ENCODE measurements at places on chromosomes 6 and 20.
A peak's percentile ranks its signal among the peaks of the same experiment; 100 is the strongest.

- no peak for DNase-seq
Observed at GRCh38 chr6:32602383-32602782, 12.7 kb upstream of the HLA-DRB1 start.

- DNase-seq, result no peak
Observed at GRCh38 chr6:81362246-81362645, 390.2 kb downstream of the TENT5A start.

- no peak for DNase-seq
Observed at GRCh38 chr20:17696287-17696686, 3.5 kb upstream of the BANF2 start.

GRCh38 chr20:58554541-58554940 is 39.3 kb upstream of the APCDD1L start:
- DNase-seq, result no peak

GRCh38 chr6:167154895-167155294 is 2.9 kb downstream of the GPR31 start:
- DNase-seq, result no peak

- DNase-seq, result no peak
Observed at GRCh38 chr20:49386848-49387580, 95.5 kb downstream of the KCNB1 start.

DNA sequence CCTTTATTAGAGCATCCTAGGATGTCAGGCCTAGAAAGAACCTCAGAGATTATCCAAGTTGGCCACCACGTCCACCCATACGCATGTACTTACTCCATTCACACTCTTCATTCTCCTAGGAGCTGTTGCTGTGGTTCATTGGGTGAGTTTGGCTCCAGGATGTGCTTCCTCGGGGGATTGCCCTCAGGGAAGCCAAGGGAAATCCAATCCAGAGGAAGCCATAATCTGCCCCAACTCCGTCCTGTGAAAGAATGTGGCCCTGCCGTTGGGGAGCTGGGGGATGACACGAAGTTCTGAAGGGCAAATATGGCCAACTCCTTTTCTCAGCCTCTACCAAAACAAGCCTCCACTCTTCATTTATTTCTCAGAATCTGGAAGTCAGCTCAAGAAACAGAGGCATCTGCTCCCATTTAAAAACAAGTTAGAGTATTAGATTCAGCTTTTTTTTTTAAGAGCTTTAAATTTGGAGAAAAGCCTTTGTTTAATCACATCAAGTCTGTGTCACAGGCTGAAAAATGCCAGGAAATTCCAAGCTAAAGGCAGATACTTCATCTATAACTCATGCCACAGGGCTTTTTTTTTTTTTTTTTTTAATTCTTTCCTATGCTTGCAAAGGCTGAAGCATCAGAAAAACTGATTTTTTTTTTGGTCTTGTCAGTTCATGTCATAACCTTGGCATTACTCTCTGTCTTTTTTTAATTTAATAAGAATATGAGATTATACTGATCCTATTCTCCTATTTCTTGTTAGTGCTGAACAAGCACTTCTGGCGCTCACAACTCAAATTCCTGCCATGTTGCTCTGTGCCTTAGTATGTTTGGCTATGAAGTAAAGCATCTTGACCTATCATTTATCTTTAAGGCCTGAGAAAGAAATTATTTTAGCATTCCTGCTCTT is 480.9 kb upstream of the MARCKS start:
- DNase-seq, result no peak

GRCh38 chr6:137749696-137750211 is 117.3 kb upstream of the TNFAIP3 start:
- no peak for DNase-seq

- no peak for DNase-seq
Observed at GRCh38 chr20:50193199-50193835, 2.7 kb downstream of the CEBPB start.

GRCh38 chr20:47875297-47876025 is 90.2 kb upstream of the SULF2 start:
- no peak for DNase-seq

GRCh38 chr6:25579902-25580495 is 72.0 kb upstream of the SCGN start:
- no peak for DNase-seq

DNA sequence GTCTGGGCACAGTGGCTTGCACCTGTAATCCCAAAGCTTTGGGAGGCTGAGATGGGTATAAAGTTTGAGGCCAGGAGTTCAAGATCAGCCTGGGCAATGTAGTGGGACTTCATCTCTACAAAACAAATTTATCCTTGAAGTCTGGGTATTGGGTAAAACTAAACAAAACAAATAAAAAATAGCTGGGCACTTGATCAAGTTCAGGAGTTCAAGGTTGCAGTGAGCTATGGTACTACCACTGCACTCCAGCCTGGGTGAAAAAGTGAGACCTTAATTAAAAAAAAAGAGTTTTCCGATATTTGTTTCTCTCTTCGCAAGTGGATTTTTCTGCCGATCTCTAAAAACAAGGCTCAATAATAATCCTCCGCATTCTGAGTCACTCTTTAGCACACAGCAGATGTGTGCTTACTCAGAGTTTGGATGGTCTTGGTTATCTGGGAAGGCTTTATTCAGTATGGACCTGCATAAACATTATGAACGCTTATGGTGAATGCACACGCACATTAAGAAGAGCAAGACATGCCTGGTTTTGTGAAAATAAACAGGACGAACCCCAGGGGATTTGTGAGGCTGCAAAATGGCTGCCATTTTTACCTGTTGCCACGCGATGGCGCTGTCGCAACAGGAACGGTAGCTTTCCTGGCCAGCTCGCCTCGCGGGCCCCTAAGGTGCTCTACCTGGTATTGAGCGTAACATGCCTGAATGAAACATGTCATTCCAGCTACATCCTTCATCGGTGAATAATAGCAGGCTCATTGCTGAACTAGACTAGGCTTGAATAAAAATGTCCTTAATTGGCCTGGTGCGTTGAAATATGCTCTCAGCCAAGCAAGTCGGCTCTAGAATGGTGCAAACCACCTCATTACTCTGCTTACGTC is 6.0 kb downstream of the OPN5 start:
- DNase-seq, result no peak

- DNase-seq, result no peak
Observed at GRCh38 chr6:56767892-56768531, 125.3 kb upstream of the DST start.

DNA sequence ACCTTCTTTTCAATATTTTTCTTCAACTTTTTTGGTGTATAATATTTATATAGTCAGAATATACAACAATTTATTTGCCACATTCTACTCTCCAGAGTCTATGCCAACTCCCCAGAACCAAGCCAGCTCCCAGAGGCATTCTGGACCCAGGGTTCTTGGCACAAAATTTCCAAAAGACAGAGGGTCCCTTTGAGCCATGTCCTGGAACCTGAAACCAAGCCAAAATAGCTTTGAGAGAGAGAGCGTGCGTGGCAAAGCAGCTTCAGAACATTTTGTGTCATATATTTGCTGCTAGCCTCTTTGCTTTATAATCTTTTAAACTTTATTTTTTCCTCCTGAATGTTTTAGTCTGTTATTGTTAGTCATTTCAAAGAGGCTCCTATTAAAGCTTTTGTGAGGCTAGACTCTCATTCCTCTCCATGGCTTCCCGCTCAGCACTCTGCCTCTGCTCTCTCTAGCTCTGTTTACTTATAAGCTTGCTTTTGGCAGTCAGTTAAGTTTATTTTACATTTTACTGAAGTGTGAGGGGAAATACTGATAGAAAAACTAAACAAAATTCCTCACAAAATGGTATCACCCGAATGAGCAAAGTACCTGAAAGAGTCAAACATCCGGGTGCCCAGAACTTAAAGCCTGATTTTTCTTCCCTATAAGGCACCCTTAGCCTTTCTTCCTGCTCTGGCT is 605.1 kb upstream of the ID4 start:
- DNase-seq, result no peak

DNA sequence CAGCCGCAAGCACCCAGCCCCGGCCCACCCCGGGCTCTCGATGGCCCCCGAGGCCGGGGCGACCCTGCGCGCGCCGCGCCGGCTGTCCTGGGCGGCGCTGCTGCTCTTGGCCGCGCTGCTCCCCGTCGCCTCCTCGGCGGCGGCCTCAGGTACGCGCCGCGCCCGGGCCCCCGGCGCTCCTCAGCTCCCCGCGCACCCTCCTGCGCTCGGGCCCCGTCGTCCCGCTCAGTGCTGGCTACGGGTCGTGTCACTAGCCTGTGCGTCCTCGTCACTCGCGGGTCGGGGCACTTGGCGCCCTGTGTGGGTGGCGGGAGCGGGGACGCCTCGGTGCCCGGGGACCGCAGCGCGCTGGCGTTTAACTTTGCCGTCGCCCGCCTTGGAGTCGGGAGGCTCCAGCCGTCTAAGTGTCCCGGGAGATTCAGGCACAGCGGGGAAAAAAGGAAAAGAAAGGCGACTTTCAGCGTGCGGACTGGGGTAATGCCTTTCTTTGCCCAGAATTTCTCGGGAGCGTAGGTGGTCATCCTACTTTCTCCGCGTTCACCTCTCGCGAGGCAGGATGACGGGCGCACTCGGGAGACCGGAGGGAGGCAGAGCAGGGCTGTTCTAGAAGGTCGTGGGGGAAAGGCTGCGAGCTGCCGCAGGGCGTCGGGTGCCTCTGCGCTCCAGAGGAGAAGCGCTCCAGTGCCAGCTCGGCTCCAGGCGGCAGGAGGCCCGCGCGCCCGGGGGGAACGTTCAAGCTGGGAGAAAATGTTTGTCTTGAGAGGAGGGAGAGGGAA is 545 bp downstream of the FNDC1 start:
- peak; percentile 17 for DNase-seq

DNA sequence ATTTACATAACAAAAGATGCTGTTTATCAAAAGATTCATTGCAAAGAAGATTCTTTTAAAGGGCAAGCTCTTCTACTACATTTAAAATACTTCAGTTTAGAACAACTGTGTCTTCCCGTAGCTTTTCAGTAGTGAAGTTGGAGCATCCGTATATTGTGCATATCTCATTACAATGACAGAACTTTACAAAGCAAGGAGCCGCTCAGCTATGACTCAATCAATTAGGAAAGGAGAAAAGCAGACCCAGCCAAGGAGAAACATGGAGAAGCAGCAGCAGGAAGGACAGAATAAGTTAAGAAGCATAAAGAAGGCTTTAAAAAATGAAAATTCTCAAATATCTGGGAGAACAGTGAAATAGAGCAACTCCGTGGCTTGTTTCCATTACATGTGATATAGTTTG is 132.6 kb upstream of the SMLR1 start:
- DNase-seq, result no peak

GRCh38 chr6:135286962-135287538 is 105.9 kb downstream of the MYB start:
- no peak for DNase-seq

DNA sequence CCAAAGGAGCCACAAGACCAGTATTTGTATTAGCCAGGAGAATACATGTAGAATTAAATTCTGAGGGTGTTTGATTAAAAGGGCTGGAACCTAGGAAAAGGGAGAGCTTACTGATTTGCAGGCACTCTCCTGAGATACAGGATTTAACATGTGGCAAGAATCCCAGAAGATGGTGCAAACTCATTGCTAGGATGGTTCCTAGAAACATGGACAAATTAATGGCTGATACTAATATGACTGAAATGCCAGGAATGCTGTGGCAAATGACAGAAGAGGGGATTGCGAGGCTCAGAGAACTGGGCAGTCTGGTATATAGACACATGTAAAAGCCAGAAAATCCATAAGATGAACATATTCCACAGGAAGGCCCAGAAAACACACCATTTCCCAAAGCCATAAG is 118.1 kb downstream of the RWDD2A start:
- DNase-seq, result no peak

GRCh38 chr6:36720251-36721141 is 22.9 kb downstream of the RAB44 start:
- no peak for DNase-seq

DNA sequence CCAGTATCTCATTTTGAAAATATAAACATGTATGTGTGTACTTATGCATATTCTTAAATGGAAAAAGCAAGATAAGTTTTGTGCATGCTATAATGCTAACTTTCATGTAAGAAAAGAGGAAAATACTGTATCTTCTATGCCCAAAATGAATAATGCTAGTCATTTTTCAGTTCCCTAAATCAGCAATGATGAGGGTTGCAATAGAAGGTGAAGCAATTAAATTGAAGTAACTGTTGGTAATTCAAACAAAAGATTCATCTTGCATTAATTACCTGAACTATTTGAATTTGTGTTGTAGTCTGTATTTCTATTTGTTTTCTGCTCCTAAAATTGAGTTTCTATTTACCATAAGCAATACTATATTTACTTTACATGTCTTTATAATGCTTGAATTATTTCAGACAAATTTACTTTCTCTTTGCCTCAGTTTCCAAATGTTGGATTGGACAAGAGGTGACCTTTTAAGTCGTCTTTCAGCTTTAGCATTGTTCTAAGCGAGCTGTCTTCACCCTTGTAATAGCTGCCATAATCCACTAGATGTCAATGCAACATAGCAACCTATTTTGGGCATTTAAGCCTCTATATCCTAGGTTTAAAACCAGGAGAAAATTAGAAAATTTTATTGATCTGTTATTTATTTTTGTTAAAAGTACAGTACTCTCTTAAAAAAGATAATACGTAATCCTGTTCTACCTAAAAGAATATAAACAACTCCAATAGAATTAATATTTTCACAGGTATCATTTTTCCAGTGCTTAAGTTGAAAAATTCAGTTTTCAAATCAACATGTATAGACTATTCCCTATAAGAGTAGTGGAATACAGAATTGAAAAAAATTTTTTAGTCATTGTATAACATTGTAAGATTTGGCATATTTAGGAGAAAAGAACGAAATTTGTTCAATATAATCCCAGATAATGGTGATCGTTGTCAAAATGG is 52.3 kb upstream of the IFNGR1 start:
- no peak for DNase-seq

DNA sequence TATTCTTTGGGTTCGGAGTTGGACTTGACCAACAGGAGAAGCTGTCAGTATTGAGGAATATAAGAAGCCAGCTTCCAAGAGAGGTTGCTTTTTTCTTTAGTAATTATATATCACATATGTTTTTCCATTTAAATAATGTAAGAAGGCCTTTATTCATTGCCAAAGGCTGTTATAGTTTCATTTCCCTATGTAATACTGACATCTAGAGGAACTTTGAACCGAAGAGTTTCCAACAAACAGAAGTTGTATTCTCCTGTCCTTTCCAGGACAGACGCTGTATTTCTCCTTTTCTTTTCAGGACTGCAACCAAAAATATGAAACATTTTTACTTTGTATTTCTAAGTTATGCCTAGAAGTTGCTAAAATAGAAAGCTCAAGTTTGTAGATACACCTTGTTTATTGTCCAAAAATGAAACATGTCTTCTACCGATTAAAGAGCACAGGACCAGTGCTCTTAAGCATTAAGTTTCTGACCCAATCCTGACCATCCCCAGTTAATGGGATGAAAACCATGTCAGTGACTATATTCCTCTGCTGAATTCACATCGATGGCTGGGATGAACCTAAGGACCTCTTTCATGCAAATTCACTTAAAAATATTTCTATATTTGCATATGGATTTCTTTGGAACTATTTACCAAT is 55.1 kb downstream of the MYLK4 start:
- no peak for DNase-seq

- DNase-seq, result no peak
Observed at GRCh38 chr6:161238081-161238480, 35.8 kb downstream of the AGPAT4 start.

- DNase-seq, result no peak
Observed at GRCh38 chr6:4920914-4921410, 82.9 kb downstream of the RPP40 start.
